ENCODE measurements at places on chromosomes 16 and 17. TPM values are rescaled to one million over a fixed set of nuclear protein-coding genes. Genes with fewer than 3 reads are reported as not detected.

Gene HEXIM2
- 1.3 TPM for total RNA-seq

Gene DHRS13
- 5.3 TPM for total RNA-seq

Gene CMTM2
- not detected for total RNA-seq

Gene PGAP6
- total RNA-seq, result 162 TPM

Gene CFAP52
- not detected for total RNA-seq

Gene HBA1
- not detected for total RNA-seq

Gene PRR15L
- total RNA-seq, result not detected

Gene GPR179
- not detected for total RNA-seq

Gene ITGAL
- not detected for total RNA-seq

Gene SULT1A3
- total RNA-seq, result 19.4 TPM

Gene PRSS36
- total RNA-seq, result not detected

Gene IGSF6
- total RNA-seq, result not detected

Gene SLC38A8
- not detected for total RNA-seq

Gene CCL8
- not detected for total RNA-seq

Gene CIITA
- 0.93 TPM for total RNA-seq

Gene HAS3
- 6.2 TPM for total RNA-seq

Data from glomerular endothelial cell (primary cell).